ENCODE measurements at places on chromosomes 12 and 14. TPM values are rescaled to one million over a fixed set of nuclear protein-coding genes. Genes with fewer than 3 reads are reported as not detected.

- H3K27ac ChIP-seq, result no peak overlapping the region
- DNase-seq, result no peak
These were observed 2.4 kb upstream of the NKX2-1 start for GRCh38 chr14:36522347-36522971.

GRCh38 chr12:89862511-89863445 is 154.1 kb upstream of the ATP2B1 start:
- peaks cover 16% of the 10 kb centered on the region for H3K4me1 ChIP-seq
- H3K27ac ChIP-seq, result peak overlapping the region; percentile 74
- H3K4me3 ChIP-seq, result peak overlapping the region; percentile 39
- H3K27me3 ChIP-seq, result no peaks in the 10 kb centered on the region
- DNase-seq, result no peak

The ALDH1L2 gene
- 63.9 TPM for total RNA-seq

- no peak overlapping the region for H3K27ac ChIP-seq
- peaks cover 11% of the 10 kb centered on the region for H3K27me3 ChIP-seq
- H3K36me3 ChIP-seq, result no peaks in the 10 kb centered on the region
- no peak for DNase-seq
- no peak overlapping the region for H3K4me3 ChIP-seq
- H3K4me1 ChIP-seq, result no peaks in the 10 kb centered on the region
These were observed 186.1 kb downstream of the KTN1 start for GRCh38 chr14:55766071-55766470.

- H3K36me3 ChIP-seq, result peaks cover 53% of the 10 kb centered on the region
- no peak overlapping the region for H3K4me3 ChIP-seq
- H3K4me1 ChIP-seq, result no peaks in the 10 kb centered on the region
These were observed 17.9 kb downstream of the RECQL start for GRCh38 chr12:21483531-21483930.

The LLPH gene
- total RNA-seq, result 5.1 TPM

DNA sequence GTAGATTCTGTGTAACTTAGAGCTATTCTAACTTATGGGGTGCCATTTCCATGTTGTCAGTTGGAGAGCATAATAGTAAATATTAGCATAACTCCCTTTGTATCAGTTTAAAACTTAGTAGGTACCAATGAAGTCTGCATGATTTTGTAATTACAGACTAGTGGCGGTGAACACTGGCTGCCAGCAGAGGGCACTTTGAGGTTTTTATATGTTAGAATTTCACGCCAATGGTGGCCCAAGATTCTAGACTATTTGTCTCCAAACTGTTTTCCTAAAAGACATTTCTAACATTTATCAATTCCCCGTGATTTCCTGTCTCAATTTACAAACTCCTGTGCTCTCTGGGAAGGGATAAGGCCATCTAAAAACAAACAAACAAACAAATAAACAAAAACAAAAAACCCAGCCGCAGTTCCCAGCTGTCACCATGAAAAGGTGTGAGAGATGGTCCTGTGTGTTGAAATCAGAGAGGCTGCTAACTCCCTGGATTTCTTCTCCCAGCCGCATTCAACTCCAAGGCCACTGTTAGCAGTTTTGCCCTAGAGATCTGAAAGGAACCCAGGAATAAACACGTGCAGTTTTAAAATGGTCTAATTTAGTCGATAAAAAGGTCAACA is 57.6 kb downstream of the BRMS1L start:
- DNase-seq, result peak; percentile 22
- no peaks in the 10 kb centered on the region for H3K27me3 ChIP-seq
- H3K36me3 ChIP-seq, result no peaks in the 10 kb centered on the region
- H3K4me1 ChIP-seq, result peaks cover 8% of the 10 kb centered on the region

The GLT1D1 gene
- not detected for total RNA-seq

DNA sequence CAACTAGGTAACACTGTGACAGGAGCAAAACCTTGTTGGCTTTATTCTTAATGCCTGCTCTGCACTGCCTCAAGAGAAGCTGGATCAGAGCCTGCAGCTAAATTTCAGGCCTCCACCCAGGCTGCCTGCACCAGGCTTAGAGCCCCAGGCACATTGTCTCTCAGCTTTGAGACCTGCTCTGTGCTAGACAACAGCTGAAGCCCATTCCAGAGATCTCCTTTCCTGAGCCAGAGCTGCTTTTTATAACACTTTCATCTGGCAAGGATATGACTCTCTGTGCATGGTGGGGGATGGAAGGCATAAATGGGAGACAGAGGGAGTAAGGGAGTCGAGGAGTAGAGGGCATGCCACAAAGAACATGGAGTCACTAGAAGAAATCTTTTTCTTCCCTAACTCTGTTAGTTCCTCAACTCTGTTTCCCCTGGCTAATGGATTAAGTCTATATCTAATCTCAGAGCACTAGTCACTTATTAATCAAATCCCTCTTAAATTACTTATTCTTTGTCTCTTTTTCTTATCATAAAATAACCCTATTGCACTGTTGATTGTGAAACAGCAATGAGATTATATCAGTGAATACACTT is 27.1 kb upstream of the LUM start:
- no peaks in the 10 kb centered on the region for H3K36me3 ChIP-seq
- H3K4me1 ChIP-seq, result peaks cover 69% of the 10 kb centered on the region
- H3K27ac ChIP-seq, result peak overlapping the region; percentile 91

- no peak overlapping the region for H3K27ac ChIP-seq
- no peak overlapping the region for H3K4me3 ChIP-seq
- no peaks in the 10 kb centered on the region for H3K36me3 ChIP-seq
- H3K4me1 ChIP-seq, result no peaks in the 10 kb centered on the region
- DNase-seq, result no peak
- peaks cover 14% of the 10 kb centered on the region for H3K27me3 ChIP-seq
These were observed 12.2 kb upstream of the SPTB start for GRCh38 chr14:64891839-64892375.

Data from osteoblast (primary cell).